ENCODE measurements at places on chromosomes 5 and 9. TPM values are rescaled to one million over a fixed set of nuclear protein-coding genes. Genes with fewer than 3 reads are reported as not detected.
A peak's percentile ranks its signal among the peaks of the same experiment; 100 is the strongest.

Gene PLPP7
- 0.31 TPM for total RNA-seq

GRCh38 chr9:89433826-89434225 lies 64.1 kb downstream of the SEMA4D start:
- no peak for DNase-seq
- no peak overlapping the region for H3K4me3 ChIP-seq
- H3K27me3 ChIP-seq, result no peaks in the 10 kb centered on the region
- no peak overlapping the region for H3K27ac ChIP-seq
- H3K4me1 ChIP-seq, result peaks cover 86% of the 10 kb centered on the region
- H3K36me3 ChIP-seq, result peaks cover 8% of the 10 kb centered on the region

DNA sequence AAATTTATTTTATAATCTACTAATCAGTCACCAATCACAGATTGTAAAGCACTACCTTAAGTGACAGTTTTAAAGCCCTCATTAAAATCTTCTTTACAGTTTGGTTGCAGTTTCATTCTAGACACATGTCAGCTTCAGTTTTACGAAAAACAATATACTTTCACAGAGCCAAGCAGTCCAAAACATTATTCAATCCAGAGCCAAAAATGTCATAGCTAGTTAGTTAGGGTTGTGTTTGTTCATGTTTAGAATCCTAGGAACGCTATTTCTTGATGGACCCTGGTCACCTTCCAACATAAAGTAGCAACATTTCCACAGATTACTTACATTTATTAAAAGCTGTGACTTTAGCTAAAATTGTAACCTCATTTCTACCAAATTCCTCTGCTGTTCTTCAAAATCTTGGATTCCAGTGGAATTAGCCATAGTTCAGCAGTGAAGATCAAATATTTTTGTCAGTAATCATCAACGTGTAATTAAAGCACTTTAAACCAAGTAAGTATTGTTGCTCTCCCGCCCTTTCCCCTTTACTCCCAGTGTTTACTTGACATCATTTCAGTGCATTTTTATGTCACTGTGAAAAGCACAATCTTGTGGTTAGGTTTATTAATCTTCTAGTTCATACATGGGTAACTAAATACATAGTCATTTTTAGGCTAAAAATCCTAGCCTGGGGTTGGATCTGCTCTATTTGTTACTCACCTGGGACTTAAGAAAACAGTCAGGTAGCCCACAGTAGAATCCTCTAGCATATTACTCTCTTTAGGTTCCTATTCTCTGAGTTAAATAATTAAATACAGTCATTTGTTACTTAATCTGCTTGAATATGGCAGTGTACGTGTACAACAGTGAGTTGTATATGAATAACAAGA lies 74.3 kb downstream of the NIPBL start:
- H3K4me3 ChIP-seq, result no peak overlapping the region
- peak overlapping the region; percentile 71 for H3K27ac ChIP-seq
- no peaks in the 10 kb centered on the region for H3K36me3 ChIP-seq
- no peak for DNase-seq
- H3K4me1 ChIP-seq, result peaks cover 18% of the 10 kb centered on the region

GRCh38 chr9:16100537-16101091 lies 547.8 kb downstream of the CCDC171 start:
- no peaks in the 10 kb centered on the region for H3K4me1 ChIP-seq
- no peaks in the 10 kb centered on the region for H3K36me3 ChIP-seq
- H3K27me3 ChIP-seq, result no peaks in the 10 kb centered on the region
- H3K4me3 ChIP-seq, result no peak overlapping the region

DNA sequence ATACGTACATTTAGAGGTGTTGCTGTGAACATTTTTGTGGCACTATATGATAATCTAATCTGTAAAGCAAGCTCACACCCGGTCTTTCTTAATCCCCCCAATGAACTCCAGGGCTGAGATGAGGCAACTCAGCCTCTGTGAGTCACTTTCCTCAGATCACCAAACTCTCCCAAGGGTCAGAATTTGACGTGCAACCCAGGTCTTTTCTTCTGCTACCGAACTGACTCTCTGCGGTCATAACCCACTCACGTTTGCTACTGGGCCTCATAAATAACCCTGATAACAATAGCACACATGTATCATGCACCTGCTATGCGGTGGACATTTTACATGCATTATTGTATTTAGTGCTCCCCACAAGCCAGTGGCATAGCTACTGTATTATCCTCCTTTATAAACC lies 153.1 kb downstream of the DROSHA start:
- no peaks in the 10 kb centered on the region for H3K27me3 ChIP-seq
- H3K27ac ChIP-seq, result no peak overlapping the region

- no peaks in the 10 kb centered on the region for H3K27me3 ChIP-seq
- peak overlapping the region; percentile 4 for H3K27ac ChIP-seq
- no peak overlapping the region for H3K4me3 ChIP-seq
- DNase-seq, result no peak
- H3K4me1 ChIP-seq, result peaks cover 5% of the 10 kb centered on the region
Observed at GRCh38 chr5:154285661-154286408, 95.3 kb downstream of the GALNT10 start.

Gene MEIKIN
- not detected for total RNA-seq

GRCh38 chr5:88049156-88049555 lies 219.5 kb downstream of the TMEM161B start:
- no peaks in the 10 kb centered on the region for H3K27me3 ChIP-seq
- no peaks in the 10 kb centered on the region for H3K36me3 ChIP-seq
- H3K27ac ChIP-seq, result no peak overlapping the region
- DNase-seq, result no peak
- no peak overlapping the region for H3K4me3 ChIP-seq

DNA sequence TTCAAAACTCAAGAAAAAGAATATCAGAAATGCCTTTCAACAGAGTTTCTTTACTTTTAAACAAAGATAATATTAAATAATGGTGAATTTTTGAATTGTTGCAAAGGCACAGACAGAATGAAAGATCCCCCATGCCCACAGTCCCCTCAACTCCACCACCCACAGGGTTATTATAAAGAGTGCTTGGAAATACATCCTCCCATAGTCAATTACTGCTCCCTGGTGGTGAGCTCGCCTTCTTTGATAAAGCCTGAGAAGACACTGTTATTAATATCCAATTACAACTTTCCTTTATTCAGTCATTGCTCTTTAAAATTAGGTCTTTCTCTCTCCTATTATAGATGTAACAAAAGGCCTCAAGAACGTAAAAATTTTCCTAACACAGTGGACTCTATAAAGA lies 490.2 kb upstream of the RORB start:
- no peak for DNase-seq
- no peak overlapping the region for H3K27ac ChIP-seq
- H3K27me3 ChIP-seq, result no peaks in the 10 kb centered on the region
- peaks cover 1% of the 10 kb centered on the region for H3K36me3 ChIP-seq
- no peaks in the 10 kb centered on the region for H3K4me1 ChIP-seq

DNA sequence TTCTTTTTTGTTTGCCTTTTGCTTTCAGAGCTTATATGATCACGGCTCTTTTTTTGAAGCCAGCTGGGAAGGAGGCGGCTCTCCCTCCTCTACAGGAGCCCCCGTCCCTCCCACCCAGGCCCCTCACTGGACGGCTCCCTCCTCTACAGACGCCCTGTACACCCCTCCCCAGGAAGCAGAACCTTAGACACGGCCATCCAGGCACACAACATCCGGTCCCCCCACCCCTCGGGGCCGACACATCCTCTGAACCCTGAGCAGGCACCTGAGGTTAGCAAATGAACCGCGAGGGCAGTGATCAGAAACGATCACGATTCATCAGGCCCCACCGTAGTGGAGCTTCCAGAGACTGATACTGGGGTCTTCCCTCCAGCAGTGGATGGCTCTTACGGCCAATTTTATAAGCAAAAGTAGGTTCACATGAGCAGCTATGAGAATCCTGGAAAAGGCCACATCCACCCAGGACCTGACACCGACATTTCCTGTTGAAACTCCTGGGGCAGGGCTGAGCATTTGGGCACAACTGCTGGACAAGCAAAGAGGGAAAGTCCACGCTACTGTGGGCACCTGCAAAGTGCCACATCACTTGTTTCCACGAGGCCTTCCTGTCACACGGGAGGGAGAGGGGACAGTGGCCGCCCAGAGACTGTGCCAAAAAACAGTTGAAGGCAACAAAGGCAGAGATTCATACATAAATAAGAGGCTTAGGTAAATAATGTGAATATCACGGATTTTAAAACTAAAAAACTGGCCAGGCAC lies 78.9 kb downstream of the SEMA4D start:
- peak overlapping the region; percentile 75 for H3K4me3 ChIP-seq
- H3K27ac ChIP-seq, result peak overlapping the region; percentile 98
- no peaks in the 10 kb centered on the region for H3K27me3 ChIP-seq
- peaks cover 100% of the 10 kb centered on the region for H3K4me1 ChIP-seq
- DNase-seq, result peak; percentile 82

- DNase-seq, result no peak
- no peaks in the 10 kb centered on the region for H3K4me1 ChIP-seq
- no peak overlapping the region for H3K4me3 ChIP-seq
- no peak overlapping the region for H3K27ac ChIP-seq
- no peaks in the 10 kb centered on the region for H3K27me3 ChIP-seq
Observed at GRCh38 chr5:82851471-82851870, 225.7 kb downstream of the TMEM167A start.

DNA sequence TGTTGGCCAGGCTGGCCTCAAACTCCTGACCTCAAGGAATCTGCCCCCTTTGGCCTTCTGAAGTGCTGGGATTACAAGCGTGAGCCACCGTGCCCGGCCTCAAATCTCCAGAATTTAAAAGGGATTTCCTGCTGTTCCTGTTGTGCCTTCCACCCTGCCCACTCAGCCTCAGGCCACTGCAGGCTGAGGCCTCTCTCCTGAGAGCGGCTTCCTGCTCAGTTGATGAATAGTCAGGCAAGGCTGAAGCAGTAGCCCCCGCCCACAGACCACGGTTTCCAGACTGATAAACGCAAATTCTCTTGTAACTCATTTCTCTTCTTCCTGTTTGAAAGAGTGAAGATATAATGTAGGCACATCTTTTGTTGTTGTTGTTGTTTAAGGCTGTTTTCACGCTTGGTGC lies 127.0 kb upstream of the PLCXD3 start:
- H3K4me1 ChIP-seq, result no peaks in the 10 kb centered on the region
- DNase-seq, result no peak

Gene KDM4C
- 46.7 TPM for total RNA-seq

DNA sequence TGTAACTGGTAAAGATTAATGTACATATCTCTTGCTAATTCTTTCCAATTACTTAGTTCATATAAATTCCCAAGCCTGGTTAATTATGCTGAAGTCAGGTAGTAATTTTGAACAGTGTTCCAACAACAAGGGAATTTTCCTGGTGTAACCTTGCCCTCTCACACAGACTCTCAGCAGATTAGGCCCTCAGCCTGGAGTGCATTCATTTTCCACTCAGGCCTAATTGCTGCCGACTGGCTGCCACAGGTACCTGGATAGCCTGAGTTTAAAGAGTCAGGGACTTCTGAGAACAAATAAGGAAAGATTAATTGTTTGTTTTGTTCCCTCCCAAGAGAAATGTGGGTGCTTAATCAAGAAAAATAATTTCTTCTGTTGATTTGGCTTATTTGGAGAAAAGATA lies 71.4 kb downstream of the PPIC start:
- DNase-seq, result no peak
- H3K27me3 ChIP-seq, result no peaks in the 10 kb centered on the region
- H3K27ac ChIP-seq, result no peak overlapping the region
- no peak overlapping the region for H3K4me3 ChIP-seq
- no peaks in the 10 kb centered on the region for H3K36me3 ChIP-seq

Gene PLPPR1
- not detected for total RNA-seq

Gene SLC25A2
- 0.63 TPM for total RNA-seq

Gene BAAT
- 0.19 TPM for total RNA-seq

DNA sequence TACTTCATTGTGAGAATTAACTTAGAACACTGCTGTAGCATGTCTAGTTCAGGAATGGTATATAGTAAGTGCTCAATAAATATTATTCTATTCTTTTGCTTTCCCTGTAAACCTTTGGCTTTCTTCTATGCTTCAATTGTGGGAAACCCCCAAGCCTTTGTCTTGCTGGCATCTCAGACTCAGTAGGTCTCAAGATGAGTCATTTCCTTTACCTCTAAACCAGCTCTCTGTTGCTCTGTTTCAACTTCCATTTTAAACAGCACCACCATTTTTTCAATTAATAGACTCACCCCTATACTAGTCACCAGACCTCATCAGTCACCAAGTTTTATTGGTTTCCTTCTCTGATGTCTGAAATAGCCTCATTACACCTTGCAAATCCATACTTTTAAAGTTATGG lies 43.5 kb downstream of the DMAC1 start:
- peaks cover 1% of the 10 kb centered on the region for H3K36me3 ChIP-seq
- peaks cover 28% of the 10 kb centered on the region for H3K4me1 ChIP-seq
- peak overlapping the region; percentile 9 for H3K27ac ChIP-seq
- no peak overlapping the region for H3K4me3 ChIP-seq
- H3K27me3 ChIP-seq, result no peaks in the 10 kb centered on the region

- H3K36me3 ChIP-seq, result no peaks in the 10 kb centered on the region
- no peak for DNase-seq
- H3K27ac ChIP-seq, result no peak overlapping the region
- H3K4me3 ChIP-seq, result no peak overlapping the region
- no peaks in the 10 kb centered on the region for H3K4me1 ChIP-seq
Observed at GRCh38 chr5:121319292-121319691, 532.4 kb upstream of the FTMT start.

DNA sequence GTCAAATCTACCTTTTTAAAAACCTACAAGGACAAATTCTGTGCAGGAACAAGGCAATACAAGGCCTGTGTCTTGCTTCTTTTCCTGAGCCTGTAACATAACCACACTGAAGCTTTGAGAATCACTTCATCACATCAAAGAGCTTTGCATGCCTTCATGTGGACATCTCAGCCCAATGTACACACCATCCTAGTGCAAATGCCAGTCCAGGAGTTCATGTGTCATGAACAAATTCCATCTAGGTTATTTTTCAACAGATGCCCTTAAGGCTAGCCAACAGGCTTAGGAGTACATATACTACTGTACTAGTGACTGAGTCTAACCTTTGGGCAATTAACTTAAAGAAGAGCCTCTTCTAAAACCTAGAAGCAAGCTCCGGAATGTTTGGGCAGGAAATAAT lies 106.4 kb downstream of the CDH10 start:
- H3K36me3 ChIP-seq, result no peaks in the 10 kb centered on the region
- no peaks in the 10 kb centered on the region for H3K27me3 ChIP-seq
- no peak for DNase-seq

DNA sequence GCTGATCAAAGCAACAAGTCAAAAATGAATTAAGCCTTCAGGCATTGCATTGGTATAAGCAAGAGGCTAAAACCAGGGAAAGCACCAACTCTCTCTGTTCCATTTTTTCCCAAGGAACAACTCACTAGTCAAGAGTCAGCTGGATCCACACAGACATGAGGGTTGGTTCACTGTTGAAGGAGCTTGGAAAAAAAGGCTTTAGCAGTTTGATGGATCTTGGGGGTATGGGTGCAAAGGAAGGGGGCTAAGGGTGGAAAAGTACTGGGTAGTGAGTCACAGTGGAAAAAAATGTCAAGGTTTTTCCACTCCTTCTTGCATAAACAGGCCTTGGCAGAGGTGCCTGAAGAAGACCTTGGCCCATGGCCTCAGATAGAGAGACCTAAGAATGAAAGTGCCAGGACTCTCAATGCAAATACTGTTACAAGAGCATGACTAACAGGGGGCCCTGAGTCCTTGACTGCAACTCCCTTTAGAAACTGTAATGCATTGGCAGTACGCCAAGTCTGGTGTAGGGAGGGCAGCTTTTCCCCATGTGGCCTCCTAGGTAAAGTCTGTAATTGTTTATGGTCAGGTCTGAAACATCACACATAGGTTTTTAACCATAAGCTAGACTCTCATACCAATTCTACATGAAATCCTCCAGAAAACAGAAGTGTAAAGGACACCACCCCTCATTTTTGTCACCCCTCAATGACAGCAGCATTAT lies 23.7 kb downstream of the ACTL7A start:
- peak overlapping the region; percentile 47 for H3K4me3 ChIP-seq
- no peaks in the 10 kb centered on the region for H3K27me3 ChIP-seq
- peaks cover 31% of the 10 kb centered on the region for H3K4me1 ChIP-seq
- DNase-seq, result peak; percentile 78

Measured in activated T-cell treated with anti-CD3 and anti-CD28 coated beads, Interleukin-2, amount 50 U/mL, for 72 hours (primary cell).